ENCODE measurements at places on chromosomes 12 and 14.

DNA sequence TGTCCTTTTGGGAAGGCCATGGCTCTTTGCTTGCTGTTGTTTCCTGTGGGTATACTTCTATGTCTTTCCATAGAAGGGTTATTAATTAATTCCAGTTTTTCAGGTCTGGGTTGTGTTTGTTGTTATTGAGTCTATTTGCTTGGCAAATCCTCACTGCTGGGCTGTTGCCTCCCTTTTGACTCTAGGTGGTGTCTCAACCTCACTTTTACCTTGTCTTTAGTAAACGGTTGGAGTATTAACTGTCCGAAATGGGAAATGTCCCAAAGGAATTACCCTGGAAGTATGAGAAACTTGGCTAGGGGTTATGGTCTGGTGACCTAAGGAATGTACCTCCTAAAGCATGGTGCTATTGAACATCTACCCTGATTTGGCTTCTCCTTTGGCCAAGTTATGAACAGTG lies 16.7 kb downstream of the PRH1 start:
- DNase-seq = no peak

DNA sequence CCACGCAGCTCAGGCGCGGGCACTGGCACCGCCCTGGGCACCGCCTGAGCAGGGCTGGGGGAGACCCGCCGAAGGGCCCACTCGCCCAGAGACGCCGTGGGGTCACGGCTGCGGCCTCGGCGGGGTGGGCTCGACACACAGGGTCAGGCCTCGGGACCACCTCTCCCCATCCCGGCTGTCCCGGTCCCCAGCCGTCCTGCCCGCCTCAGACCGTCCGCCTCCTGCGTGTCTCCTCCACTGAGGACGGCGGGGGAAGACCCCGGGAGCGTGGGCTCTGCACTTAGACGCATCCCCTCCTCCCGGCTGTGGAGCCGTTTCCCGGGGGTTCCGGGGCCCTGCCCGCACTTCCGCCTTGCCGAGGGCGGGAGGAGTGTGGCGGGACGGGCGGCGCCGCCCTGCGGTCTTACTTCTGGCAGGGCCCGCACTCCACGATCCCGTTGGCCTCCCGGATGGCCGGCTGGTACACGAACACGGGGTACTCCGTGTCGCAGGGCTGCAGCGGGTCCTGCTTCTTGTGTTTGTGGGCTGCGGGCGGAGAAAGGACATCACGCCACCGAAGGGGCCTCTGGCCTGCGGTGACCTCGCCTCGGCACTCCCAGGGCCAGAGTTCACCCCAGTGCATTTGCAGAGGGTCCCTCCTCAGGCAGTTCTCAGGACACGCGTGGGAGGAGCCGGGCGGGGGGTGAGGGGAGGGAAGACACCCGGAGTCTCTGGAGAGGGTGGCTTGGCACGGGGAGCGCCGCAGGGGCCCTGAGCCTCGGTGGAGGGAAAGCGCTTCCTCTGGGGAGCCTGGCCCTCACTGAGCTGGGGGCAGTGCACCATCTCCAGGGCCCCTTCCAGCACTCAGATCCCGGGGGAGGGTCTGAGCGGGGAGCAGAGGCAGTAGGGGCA lies 23.1 kb upstream of the LRTM2 start:
- DNase-seq = peak; percentile 30

GRCh38 chr14:77416836-77417235 lies 6.5 kb downstream of the NOXRED1 start:
- no peak for DNase-seq

- DNase-seq = no peak
These were observed 10.3 kb upstream of the MYH7 start for GRCh38 chr14:23445773-23446172.

GRCh38 chr12:23847857-23848256 lies 101.6 kb downstream of the SOX5 start:
- DNase-seq = no peak

DNA sequence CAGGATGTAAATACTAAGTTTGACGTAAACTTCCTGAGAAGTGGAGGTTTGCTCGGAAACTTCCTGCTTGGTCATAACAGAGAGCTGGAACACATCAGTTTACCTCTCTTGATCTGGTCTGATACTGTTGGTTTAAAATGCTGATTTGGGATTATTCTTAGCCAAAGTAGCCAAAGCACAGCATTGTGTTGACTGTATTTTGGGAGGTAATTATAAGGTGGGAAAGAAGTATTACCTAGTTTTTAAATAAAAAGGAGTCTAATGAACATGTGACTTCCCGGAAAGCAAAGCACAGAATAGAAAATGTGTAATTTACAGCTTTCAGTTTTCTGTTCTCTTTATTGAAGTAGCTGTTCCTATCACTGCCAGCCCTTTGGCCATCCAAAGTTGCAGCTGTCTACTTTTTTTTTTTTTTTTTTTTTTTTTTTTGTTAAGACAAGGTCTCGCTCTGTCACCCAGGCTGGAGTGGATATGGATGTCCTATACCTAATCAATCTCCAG lies 52.2 kb upstream of the SRP54 start:
- DNase-seq = no peak

DNA sequence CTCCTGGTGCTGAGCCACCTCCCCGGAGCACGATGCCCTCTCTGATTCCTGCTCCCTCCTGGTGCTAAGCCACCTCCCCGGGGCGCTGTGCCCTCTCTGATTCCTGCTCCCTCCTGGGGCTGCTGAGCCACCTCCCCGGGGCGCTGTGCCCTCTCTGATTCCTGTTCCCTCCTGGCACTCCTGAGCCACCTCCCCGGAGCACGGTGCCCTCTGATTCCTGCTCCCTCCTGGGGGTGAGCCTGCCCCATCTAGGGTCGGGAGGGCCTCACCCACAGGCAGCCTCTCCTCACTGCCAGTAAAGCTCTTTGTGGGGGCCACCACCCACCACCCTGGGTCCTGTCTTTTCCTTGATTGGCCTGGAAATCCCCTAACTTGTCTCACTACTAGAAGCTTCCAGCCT lies 327.6 kb upstream of the SFSWAP start:
- DNase-seq = no peak

GRCh38 chr14:100588671-100589070 lies 1.5 kb upstream of the BEGAIN start:
- DNase-seq = no peak

GRCh38 chr14:84806622-84807021 lies 723.3 kb upstream of the FLRT2 start:
- DNase-seq = no peak

- DNase-seq = no peak
These were observed 45.7 kb downstream of the TAOK3 start for GRCh38 chr12:118326991-118327390.

DNA sequence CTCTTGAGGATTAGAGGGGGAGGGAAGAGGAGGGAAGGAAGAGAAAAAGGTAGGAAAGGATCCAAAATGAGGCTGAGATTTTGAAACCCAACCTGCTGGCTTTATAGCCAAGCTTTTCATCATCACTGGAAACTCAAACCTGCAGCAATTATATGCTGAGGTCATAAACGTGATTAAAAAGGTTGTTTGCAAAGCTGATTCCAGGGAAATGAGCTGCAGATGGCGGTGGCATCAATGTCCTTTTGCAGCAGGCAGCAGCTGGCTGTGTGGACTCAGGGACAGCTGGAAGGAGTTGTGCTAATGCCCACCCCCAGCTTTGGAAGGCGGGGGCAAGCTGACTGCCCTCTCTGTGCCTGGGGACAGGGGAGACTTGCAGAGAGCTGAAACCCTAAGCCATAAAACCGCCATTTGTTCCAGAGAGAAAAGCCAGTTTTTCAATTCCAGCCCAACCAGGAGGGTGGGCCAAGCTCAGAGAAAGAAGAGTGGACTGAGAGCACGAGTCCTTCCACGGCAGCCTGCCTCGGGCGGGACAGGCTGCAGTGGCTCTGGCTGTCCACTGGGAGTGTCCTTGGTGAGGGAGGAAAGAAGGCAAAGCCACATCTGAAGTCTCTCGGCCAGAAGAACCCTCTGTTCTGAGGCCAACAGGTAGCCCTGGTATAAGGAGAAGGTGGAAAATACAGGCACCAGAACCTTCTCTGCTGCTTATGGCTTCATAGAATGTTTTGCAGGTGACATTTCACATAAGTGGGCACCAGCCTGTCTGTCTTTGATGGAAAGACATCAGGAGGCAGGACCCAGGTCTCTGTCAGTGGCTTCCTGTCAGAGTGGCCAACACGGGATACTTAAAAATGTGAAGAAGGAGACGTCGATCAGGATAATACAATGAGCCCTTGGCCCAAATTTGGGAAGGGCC lies 90.7 kb downstream of the SINHCAF start:
- DNase-seq = no peak

DNA sequence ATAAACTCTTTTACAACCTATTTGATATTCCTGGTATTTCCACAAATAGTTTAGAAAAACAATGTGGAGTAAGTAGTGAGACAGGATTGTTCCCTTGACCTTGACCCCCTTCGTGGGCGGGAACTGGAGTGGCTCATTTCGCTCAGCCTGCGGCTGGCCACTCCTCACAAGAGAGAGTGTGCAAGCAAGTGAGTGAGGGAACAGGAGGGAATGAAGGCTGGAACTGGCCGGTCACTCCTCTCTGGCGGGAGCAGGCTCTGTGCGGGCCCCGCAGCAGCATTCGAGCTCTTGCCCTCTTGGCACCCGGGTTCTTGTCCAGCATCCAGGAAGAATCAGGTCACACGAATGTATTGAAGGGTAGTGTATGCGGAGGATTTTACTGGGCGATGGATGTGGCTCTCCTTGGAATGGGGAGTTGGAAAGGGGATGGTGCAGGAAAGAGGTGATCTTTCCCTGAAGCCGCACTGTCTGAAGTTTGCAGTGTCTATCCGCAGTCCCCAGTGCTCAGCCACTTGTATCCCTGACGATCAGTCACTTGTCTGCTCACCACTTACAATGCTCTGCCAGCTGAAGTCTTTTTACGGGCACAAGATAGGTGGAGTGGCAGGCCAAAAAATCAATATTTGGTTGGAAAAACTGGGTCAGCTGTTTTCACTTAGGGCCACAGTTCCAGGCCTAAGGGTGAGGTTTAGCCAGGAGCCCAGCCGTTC lies 28.0 kb upstream of the TXNRD1 start:
- no peak for DNase-seq

GRCh38 chr14:69284170-69284569 lies 24.2 kb downstream of the GALNT16 start:
- DNase-seq = no peak

- no peak for DNase-seq
These were observed 377.7 kb downstream of the NUAK1 start for GRCh38 chr12:105761075-105761474.

DNA sequence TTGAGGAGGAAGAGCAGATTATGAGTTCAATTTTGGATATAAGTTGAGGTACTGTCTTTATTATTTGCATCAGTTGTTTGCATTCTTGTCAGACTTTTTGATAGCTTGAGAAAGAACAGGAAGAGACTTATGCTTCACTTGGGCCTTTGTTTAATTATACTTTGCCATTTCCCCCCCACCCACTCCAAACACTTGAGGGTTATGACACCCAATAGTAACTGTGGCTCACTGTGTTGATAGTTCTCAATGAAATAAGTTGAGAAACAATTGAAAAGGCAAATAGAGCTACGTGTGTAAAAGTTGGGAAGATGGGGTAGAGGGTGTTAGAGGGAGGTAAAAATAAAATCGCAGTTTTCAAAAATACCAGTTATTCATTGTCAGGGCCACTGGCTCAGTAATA lies 17.7 kb downstream of the NAA30 start:
- DNase-seq = no peak

GRCh38 chr14:105473677-105474482 lies 741 bp upstream of the CRIP2 start:
- no peak for DNase-seq

- peak; percentile 28 for DNase-seq
These were observed 28.4 kb upstream of the MON2 start for GRCh38 chr12:62438098-62438692.

GRCh38 chr12:25840678-25841465 lies 117.6 kb upstream of the RASSF8 start:
- DNase-seq = no peak

DNA sequence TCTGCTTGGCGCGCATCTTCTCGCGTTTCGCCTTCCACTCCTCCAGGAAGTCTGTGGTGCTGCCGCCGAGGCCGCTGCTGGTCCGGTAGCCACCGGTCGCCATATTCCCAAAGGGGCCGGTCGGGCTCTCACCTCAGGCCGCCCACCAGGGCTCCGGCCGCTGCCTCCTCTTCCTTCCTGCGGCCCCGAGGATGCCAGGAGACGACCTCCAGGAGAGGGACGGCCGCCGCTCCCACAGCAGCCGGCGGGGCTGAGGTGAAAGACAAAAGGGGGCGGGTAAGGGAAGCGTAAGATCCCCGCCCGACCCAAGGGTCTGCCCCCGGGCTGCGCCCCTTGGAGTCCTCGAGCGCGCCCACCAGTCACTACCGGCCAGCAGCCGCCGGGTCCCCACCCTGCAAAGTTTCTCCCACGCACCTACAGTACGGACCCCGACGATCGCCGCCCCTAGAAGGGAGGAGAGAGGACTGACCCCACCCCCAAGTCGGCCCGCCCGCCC lies 574 bp downstream of the PAWR start:
- DNase-seq = no peak

- no peak for DNase-seq
These were observed 12.8 kb upstream of the GPX2 start for GRCh38 chr14:64955297-64955696.

GRCh38 chr12:113797535-113797868 lies 168.6 kb downstream of the RBM19 start:
- DNase-seq = no peak

DNA sequence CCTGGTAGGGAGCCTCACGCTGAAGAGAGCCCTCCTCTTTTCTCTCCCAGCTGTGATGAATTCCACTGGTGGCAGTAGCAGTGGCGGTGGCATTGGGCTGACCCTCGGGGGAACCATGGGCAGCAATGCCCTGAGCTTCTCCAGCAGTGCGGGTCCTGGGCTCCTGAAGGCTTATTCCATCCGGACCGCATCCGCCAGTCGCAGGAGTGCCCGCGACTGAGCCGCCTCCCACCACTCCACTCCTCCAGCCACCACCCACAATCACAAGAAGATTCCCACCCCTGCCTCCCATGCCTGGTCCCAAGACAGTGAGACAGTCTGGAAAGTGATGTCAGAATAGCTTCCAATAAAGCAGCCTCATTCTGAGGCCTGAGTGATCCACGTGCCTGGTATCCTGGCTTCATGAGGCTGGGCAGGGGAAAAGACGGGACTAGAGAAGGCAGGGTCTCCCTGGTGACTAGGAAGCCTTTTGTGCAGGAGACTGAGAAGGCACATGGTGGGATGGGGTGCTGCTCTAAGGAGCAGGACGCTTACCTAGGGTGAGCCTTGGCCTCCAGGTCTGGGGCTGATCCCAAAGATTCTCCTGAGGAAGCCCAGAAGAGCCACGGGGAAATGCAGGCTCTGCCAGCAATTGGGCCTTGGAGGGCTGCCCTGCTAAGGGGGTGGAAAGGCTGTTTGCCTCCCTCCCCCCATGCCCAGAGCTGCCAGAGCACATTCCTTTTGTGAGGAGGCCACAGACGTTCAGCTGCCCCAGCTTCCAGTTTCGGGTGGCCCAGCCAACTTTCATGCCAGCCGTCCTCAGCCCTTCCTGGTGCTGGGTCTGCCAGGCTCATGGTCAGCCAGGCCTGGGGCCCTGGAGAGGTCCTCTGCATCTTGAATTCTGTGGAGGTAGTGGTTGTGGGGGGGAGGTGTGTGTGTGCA lies 15.8 kb downstream of the KRT7 start:
- DNase-seq = no peak
